ENCODE measurements at places on chromosomes 11 and 22.

DNA sequence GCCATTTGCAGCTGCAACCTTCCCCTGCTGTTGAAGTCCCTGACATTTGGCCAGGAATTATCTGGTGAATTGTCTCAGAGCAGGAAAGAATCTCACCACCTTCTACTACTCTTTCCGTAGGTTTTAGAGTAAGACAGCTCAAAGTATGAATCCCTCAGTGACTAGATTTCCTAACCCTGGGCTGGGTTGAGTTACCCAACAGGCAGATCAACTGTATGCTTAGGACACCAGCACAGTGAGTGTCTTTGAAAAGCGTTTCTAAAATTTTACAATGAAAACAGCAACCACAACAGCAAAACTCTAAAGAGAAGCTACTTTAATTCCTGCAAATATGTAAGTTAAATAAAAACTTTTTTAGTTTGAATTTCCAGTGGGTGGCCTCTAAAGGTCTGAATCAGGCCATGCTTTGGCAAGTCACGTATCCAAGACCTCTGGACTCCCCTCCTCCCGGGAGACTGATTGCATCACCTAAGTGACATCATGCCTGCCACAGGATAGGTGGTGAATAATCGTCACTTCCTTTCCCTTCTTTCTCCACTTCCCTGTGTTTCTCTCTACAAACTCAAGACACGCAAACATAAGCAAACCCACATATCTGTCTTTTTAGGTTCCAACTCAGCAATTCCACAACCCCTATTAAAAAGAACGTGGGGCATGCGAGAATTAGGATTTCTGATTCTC lies 7.8 kb downstream of the OR8B12 start:
- no peaks in the 10 kb centered on the region for H3K27me3 ChIP-seq
- H3K27ac ChIP-seq = no peak overlapping the region
- no peaks in the 10 kb centered on the region for H3K36me3 ChIP-seq
- H3K4me3 ChIP-seq = no peak overlapping the region
- H3K4me1 ChIP-seq = peaks cover 2% of the 10 kb centered on the region

DNA sequence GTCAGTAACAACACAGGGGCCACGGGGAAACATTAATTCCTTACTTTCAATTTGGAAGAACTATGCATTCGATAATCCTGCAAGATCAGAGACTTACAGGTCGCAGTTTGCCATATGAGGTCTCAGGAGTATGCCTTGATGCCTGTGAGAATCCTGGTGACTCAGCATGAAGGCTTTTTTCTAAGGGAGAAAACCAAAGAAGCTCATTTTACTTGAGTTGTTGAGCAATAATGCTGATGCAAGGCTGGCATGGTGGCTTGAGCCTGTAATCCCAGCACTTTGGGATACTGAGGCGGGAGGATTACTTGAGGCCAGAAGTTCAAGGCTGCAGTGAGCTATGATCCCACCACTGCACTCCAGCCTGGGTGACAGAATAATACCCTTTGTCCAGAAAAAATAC lies 26.6 kb downstream of the ATG16L2 start:
- no peak overlapping the region for H3K27ac ChIP-seq
- DNase-seq = no peak
- no peak overlapping the region for H3K4me3 ChIP-seq
- peaks cover 34% of the 10 kb centered on the region for H3K36me3 ChIP-seq

DNA sequence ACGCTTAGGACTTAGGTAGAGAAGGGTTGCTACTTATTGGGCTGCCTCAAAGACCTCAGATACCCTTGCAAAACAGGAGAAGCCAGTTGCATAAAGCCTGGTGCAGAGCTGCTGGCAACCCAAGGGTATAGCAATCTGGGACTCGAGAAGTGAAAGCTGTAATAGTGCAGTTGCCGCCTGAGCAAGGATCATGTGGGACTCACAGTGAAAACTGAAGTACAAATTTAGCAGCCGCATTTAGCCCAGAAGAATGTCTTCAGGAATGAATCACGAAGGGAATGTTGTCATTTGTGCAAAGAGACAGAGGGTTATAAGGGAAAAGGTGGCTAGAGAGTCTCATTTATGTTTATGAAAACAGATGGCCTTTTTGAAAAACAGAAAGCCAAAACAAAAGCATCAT lies 267.2 kb downstream of the TENM4 start:
- DNase-seq = no peak
- H3K27ac ChIP-seq = no peak overlapping the region
- H3K4me3 ChIP-seq = no peak overlapping the region

DNA sequence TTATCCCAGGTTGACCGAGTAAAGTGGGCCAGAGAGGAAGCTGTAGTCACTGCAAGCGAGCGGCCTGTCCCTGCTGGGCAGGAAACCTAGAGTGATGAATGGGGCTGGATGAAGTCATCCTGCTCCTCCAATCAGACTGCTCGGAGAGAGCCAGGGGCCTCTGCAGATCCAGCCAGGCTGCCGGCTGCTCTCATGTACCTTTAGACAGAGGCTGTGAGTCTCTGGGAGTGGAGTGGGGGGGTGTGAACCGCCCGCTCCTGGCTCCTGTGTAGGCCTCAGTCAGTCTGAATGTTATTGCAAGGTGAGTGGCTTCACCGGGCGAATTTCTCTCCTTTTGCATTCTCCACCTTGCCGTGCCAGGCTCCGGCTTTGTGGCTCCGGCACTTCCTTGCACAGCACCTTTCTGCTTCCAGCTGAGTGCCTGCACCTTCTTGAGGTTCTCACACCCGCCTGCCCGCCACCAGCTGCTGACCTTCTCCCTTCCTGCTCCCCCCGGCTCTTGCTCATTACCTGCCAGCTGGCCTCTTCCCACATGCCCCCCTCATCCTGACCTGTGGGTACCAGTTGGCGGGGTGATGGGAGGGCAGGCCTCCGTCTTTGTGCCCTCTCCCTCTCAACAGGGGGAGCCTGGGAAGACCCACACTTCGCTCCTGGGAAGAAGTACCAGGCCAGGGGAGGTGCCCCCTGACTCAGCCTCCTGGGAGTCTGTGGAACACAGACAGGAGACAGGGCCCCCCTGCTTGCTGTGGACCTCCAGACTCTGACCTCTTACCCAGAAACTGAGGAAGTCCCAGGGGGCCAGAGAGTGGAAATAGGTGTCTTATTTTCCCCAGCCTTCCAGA lies 79.9 kb downstream of the GRAMD1B start:
- no peak overlapping the region for H3K27ac ChIP-seq
- peaks cover 5% of the 10 kb centered on the region for H3K36me3 ChIP-seq

- no peak for DNase-seq
- H3K27me3 ChIP-seq = no peaks in the 10 kb centered on the region
- H3K27ac ChIP-seq = no peak overlapping the region
- no peaks in the 10 kb centered on the region for H3K36me3 ChIP-seq
- no peak overlapping the region for H3K4me3 ChIP-seq
- H3K4me1 ChIP-seq = no peaks in the 10 kb centered on the region
Measured at GRCh38 chr11:134802116-134802515, 390.1 kb upstream of the B3GAT1 start.

DNA sequence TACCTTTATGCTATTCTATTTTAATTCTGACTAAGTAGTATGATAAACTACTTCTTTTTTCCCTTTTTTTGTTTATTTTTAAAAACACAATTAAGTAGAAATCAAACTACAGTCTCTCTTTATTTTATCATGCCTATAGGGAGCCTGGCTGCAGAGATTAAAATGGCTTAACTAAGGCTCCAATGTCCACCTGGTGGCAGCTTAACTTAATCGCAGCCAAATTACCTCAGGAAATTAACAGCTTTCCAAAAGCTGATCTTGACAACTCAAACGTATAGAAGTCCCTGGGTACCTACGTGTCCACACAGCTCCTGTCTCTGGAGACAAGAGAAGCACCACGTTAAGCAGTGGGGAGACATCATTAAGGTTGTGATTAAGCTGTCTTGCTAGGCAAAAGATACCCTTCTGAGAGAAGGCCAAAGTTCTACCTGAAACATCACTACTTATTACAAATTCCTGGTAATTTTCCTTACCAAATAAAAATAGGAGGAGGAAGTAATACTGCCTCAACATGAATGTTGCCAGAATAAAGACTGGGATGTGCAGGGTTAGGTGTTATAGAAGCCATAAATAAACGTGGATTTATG lies 63.2 kb upstream of the SNX19 start:
- no peaks in the 10 kb centered on the region for H3K4me1 ChIP-seq
- no peak for DNase-seq
- no peaks in the 10 kb centered on the region for H3K36me3 ChIP-seq
- no peaks in the 10 kb centered on the region for H3K27me3 ChIP-seq
- H3K4me3 ChIP-seq = no peak overlapping the region

DNA sequence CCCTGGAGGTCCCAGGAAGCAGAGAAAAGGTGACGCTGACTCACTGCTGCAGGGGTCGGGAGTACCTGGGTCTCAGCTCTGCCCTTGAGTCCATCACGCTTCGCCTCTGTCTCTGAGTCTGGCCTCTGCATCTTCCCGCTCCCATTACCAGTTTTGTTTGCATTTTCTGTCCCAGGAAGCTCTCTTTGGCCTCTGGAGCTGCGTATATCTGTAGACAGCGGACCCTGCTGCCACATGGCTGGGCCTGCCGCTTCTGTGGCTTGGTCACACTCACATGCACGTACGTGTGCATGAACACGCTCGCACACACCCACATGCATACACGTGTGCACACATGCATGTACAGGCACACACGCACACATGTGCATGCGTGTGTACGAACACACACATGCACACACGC lies 20.8 kb upstream of the APOBEC3A start:
- H3K27ac ChIP-seq = no peak overlapping the region
- H3K27me3 ChIP-seq = peaks cover 14% of the 10 kb centered on the region
- H3K4me3 ChIP-seq = no peak overlapping the region
- no peaks in the 10 kb centered on the region for H3K36me3 ChIP-seq

- no peak for DNase-seq
- H3K36me3 ChIP-seq = peaks cover 19% of the 10 kb centered on the region
- no peak overlapping the region for H3K27ac ChIP-seq
- peaks cover 19% of the 10 kb centered on the region for H3K4me1 ChIP-seq
- peak overlapping the region; percentile 94 for H3K4me3 ChIP-seq
Measured at GRCh38 chr11:18106688-18107087, 806 bp upstream of the SAAL1 start.

GRCh38 chr11:24413391-24413790 lies 83.5 kb upstream of the LUZP2 start:
- H3K27ac ChIP-seq = no peak overlapping the region
- H3K27me3 ChIP-seq = no peaks in the 10 kb centered on the region

GRCh38 chr11:117313091-117313490 lies 3.0 kb downstream of the BACE1 start:
- no peak overlapping the region for H3K4me3 ChIP-seq
- H3K27ac ChIP-seq = no peak overlapping the region
- peaks cover 53% of the 10 kb centered on the region for H3K27me3 ChIP-seq
- no peaks in the 10 kb centered on the region for H3K36me3 ChIP-seq
- DNase-seq = no peak

GRCh38 chr11:65224930-65225278 lies 36.9 kb upstream of the POLA2 start:
- H3K27ac ChIP-seq = no peak overlapping the region
- peaks cover 40% of the 10 kb centered on the region for H3K27me3 ChIP-seq
- DNase-seq = no peak
- peaks cover 12% of the 10 kb centered on the region for H3K4me1 ChIP-seq
- H3K4me3 ChIP-seq = peak overlapping the region; percentile 82
